Thymus (tissue), 14 donors: ENCODE measurements at places on chromosomes 1 and 21. TPM values are rescaled to one million over a fixed set of nuclear protein-coding genes. Genes with fewer than 3 reads are reported as not detected.
A peak's percentile ranks its signal among the peaks of the same experiment; 100 is the strongest.

KCNE2 gene
- 0.14 TPM for total RNA-seq

KLF17 gene
- not detected for total RNA-seq

DNA sequence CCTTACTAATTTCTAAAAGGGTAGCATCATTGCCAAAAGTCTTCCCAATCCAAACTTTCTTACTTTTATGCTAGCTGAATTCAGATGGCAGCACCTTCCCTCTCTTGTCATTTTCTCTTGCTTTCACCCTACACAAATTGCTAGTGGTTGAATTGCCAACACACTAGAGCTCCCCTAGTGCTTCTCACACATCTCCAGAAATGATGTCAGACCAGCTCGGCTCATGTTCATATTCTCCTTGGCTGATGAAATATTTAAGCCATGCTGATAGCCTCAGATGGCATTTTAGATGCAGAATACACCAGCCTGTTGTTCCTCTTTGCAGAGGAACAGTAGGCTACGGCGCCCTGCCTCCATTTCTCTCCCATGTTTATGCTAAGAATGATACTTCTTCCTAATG lies 256.9 kb downstream of the PTBP2 start:
- no peaks in the 10 kb centered on the region for H3K4me1 ChIP-seq
- no peak for DNase-seq
- H3K36me3 ChIP-seq, result no peaks in the 10 kb centered on the region
- H3K4me3 ChIP-seq, result no peak overlapping the region

DNA sequence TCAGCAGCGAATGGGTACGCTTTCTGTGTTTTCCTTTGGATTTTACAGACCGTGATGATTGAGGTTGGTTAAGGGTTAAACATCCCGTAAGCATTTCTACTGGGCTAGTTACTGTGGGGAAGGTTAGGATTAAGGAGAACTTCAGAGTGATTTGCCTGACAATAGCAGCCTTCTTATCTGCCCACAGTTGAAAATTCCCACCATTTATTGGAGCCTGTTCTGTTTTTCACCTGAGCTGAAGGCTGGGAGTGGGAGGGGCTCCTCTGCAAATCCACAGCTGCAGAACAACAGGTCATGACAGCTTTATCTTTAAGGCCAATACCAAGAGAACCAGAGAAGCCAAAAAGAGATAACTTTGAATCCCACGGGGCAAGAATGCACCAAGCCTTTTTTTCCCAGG lies 168.6 kb downstream of the KAZN start:
- no peaks in the 10 kb centered on the region for H3K4me1 ChIP-seq
- no peaks in the 10 kb centered on the region for H3K27me3 ChIP-seq
- no peak overlapping the region for H3K4me3 ChIP-seq
- DNase-seq, result no peak
- H3K36me3 ChIP-seq, result no peaks in the 10 kb centered on the region
- no peak overlapping the region for H3K27ac ChIP-seq

GRCh38 chr1:28428990-28429520 lies 59.5 kb downstream of the PHACTR4 start:
- H3K4me3 ChIP-seq, result no peak overlapping the region
- H3K27ac ChIP-seq, result no peak overlapping the region
- no peaks in the 10 kb centered on the region for H3K4me1 ChIP-seq
- peaks cover 3% of the 10 kb centered on the region for H3K36me3 ChIP-seq

GRCh38 chr21:38121888-38122720 lies 134.7 kb upstream of the KCNJ15 start:
- H3K36me3 ChIP-seq, result no peaks in the 10 kb centered on the region
- H3K4me3 ChIP-seq, result no peak overlapping the region
- DNase-seq, result no peak
- no peaks in the 10 kb centered on the region for H3K27me3 ChIP-seq

DNA sequence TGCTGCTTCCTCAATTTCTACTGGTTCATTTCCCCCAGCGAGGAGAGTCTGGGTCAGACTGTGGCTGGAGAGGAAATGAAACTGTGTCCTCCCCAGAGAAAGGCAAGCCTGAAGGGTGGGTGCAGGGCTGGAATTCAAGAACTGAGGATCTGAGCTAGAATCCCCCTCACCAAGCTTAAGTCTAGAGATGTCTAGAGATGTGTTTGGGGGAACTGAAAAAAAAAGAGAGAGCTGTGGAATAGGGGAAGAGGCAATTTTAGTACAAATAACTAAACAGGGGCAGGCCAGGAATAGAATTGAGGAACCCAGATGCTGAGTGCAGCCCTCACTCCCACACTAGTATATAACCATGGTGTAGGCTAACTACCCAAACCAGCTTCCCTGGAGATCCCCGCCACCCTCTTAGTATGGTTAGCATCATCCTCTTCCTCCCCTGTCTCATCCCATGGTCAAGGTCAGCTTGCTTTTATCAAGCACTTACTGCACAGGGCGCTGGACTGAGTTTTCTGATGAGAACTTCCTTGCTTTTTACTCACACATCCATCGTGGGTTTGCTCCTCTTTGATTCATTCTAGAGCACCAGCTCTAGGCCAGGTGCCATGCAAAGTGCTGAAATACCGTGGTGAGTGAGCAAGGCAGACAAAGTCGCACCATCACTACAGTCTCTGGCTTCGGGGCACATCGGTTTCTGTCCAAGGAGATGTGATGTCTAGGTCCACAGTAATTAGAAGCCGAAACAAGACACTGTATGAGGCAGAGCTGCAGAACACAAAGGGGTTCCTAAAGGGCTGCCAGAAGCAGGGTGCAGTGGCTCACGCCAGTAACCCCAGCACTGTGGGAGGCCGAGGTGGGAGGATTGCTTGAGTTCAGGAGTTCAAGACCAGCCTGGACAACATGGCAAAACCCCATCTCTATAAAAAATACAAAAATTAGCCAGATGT lies 112.9 kb upstream of the IPO9 start:
- H3K27me3 ChIP-seq, result no peaks in the 10 kb centered on the region
- no peak overlapping the region for H3K27ac ChIP-seq
- DNase-seq, result no peak
- no peaks in the 10 kb centered on the region for H3K36me3 ChIP-seq
- peaks cover 14% of the 10 kb centered on the region for H3K4me1 ChIP-seq

DNA sequence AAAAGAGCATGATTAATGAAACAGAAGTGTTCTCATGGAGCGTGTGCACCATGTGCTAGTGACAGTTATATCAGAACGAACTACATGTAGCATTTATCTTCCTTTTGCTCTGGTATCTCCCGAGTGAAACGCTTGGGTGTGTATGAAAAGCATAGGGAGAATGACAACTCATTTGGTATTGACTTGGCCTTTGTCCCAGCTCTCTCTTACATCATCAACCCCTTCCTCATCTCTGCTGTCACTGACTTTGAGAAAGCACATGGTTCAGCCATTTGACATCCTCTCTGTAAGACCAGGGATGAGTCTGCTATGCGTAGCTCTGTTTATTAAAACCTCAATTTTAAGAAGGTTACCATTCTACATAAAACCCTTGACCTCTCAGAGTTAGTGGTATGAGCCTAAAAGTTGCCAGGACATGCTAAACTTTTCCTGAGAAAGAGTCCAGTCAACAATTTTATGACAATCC lies 201.0 kb downstream of the NRIP1 start:
- H3K36me3 ChIP-seq, result no peaks in the 10 kb centered on the region
- peaks cover 6% of the 10 kb centered on the region for H3K4me1 ChIP-seq
- no peak overlapping the region for H3K4me3 ChIP-seq
- no peak overlapping the region for H3K27ac ChIP-seq
- H3K27me3 ChIP-seq, result no peaks in the 10 kb centered on the region

DNA sequence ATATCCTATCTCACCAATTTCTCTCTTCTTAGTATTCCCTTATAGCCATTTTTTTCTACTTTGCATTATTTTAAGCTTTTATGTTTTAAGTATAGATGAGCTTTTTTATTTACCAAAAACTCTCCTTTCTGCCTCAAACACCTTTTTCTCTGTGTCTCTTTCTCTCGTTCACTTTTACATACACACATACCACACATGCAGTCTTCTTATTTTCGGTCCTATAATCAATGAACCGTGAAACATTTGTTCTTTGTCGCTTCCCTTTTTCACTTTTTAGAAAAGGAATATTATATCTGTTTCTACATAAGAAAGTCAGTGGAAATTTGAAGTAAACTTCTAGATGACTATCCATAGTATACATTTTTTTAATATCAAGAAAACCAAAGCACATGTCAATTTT lies 183.2 kb downstream of the MRPL39 start:
- no peaks in the 10 kb centered on the region for H3K36me3 ChIP-seq
- no peaks in the 10 kb centered on the region for H3K27me3 ChIP-seq
- no peaks in the 10 kb centered on the region for H3K4me1 ChIP-seq
- H3K4me3 ChIP-seq, result no peak overlapping the region

DNA sequence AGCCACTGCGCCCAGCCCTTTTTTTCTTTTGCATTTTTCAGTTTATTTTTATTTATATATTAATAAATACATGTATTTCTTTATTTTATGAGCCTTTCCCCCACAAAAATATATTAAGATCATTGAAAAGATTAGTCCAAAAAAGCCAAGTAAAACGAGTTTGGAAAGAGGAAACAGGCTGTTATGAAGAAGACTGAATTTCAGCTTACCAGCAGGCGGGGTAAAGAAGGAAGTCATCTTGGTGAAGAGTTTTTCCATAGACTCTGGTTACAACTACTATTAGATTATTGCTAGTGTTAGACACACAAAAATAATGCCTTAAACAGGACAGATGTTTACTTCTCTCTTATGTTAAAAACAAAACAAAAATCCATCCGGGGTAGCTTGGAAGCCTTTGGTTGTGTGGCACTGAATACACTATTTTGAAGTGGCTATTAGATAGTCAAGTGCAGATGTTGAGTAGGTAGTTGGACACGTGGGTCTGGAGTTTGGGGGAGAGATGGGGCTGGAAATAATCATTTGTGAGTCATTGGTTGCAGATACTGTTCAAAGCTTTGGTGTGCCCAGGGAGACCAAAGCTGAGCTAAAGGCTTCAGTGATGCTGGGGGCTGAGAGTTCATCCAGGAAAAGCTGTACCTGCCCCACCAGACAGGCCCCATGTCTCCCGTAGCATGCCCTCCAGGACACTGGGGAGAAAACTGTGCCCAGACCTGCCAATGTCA lies 8.7 kb upstream of the LRRC71 start:
- H3K4me1 ChIP-seq, result no peaks in the 10 kb centered on the region
- H3K27me3 ChIP-seq, result peaks cover 8% of the 10 kb centered on the region
- DNase-seq, result no peak
- no peaks in the 10 kb centered on the region for H3K36me3 ChIP-seq
- no peak overlapping the region for H3K27ac ChIP-seq
- no peak overlapping the region for H3K4me3 ChIP-seq

- H3K27me3 ChIP-seq, result peaks cover 45% of the 10 kb centered on the region
- H3K36me3 ChIP-seq, result no peaks in the 10 kb centered on the region
- no peak overlapping the region for H3K4me3 ChIP-seq
These were observed 748 bp upstream of the FAM78B start for GRCh38 chr1:166167572-166167925.

DNA sequence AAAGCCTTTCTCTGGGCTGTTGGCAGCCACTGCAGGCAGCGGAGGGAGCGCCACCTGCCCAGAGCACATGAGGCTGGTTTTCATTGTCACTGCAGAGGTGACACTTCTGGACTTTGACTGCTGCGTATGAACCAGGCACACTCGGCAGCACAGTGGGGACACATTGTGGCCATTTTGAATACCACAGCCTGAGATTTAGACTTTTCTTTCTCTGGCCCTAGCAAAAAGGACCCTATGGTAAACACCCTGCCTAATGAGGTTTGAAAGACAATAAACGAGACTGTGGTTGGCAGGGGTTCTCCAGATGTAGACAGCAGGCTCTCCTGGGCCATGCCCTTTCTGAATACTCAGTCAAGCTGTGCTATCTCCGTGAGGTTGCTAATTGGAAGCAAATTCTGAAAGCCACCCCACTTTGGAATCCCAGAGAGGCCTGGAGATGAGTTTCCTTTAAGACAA lies 12.0 kb upstream of the KCNE2 start:
- no peak overlapping the region for H3K27ac ChIP-seq
- peak; percentile 60 for DNase-seq
- H3K27me3 ChIP-seq, result no peaks in the 10 kb centered on the region
- H3K36me3 ChIP-seq, result no peaks in the 10 kb centered on the region
- no peak overlapping the region for H3K4me3 ChIP-seq
- peaks cover 21% of the 10 kb centered on the region for H3K4me1 ChIP-seq
